ENCODE measurements at places on chromosomes 7 and 10. TPM values are rescaled to one million over a fixed set of nuclear protein-coding genes. Genes with fewer than 3 reads are reported as not detected.

- no peaks in the 10 kb centered on the region for H3K36me3 ChIP-seq
- H3K4me3 ChIP-seq: peak overlapping the region; percentile 79
- H3K4me1 ChIP-seq: peaks cover 17% of the 10 kb centered on the region
- peak overlapping the region; percentile 72 for H3K27ac ChIP-seq
- H3K27me3 ChIP-seq: peaks cover 5% of the 10 kb centered on the region
These were observed 1.1 kb downstream of the TTYH3 start for GRCh38 chr7:2632733-2633537.

DNA sequence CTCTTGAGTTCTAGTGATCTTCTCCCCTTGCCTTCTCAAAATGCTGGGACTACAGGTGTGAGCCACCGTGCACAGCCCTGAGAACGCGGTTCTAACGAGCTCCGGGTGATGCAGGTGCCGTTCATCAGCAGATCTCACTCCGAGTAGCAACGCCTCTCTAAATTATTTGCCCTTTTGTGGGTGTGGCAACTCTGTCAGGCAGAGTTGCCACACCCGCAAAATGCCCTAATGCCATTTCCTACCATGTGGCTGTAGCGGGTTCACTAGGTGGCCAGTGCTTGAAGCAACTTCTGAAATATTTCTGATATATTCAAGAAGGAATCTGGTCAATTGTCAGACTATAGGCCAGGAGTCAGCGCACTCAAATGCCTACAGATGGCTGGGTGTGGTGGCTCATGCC lies 62.9 kb upstream of the NMT2 start:
- no peak for DNase-seq
- H3K27ac ChIP-seq: no peak overlapping the region
- no peaks in the 10 kb centered on the region for H3K4me1 ChIP-seq
- no peaks in the 10 kb centered on the region for H3K27me3 ChIP-seq
- H3K36me3 ChIP-seq: peaks cover 2% of the 10 kb centered on the region

The CRYGN gene
- total RNA-seq: not detected

DNA sequence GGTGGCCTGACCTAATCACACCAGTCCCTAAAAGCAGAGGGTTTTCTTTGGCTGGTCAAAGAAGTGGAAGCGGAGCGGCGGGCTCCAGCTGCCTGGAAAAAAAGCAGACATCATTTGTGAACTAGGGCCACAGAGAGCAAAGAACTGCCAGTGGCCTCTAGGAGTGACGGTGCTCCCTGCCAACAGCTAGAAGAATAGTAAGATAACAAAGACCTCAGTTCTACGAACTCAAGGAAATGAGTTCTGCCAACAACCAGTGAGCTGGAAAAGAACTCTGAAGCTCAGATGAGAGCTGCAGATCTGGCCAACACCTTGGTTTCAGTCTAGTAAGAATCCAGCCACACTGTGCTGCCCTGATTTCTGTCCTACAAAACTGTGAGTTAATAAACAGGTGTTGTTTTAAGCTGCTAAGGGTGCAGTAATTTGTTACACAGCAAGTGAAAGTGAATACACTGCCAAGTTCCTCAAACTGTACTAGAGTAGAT lies 178.0 kb downstream of the SRPK2 start:
- H3K36me3 ChIP-seq: peaks cover 29% of the 10 kb centered on the region
- DNase-seq: no peak
- H3K4me1 ChIP-seq: peaks cover 42% of the 10 kb centered on the region
- H3K4me3 ChIP-seq: no peak overlapping the region
- H3K27ac ChIP-seq: no peak overlapping the region

- no peak overlapping the region for H3K27ac ChIP-seq
- no peak overlapping the region for H3K4me3 ChIP-seq
- no peak for DNase-seq
These were observed 253.0 kb upstream of the GRB10 start for GRCh38 chr7:51035716-51036115.

GRCh38 chr7:118839515-118839914 lies 615.0 kb downstream of the ANKRD7 start:
- no peaks in the 10 kb centered on the region for H3K36me3 ChIP-seq
- no peak overlapping the region for H3K4me3 ChIP-seq
- no peaks in the 10 kb centered on the region for H3K4me1 ChIP-seq
- no peak overlapping the region for H3K27ac ChIP-seq

The TMEM106B gene
- total RNA-seq: 23.2 TPM
